ENCODE measurements at places on chromosomes 3 and 15.

DNA sequence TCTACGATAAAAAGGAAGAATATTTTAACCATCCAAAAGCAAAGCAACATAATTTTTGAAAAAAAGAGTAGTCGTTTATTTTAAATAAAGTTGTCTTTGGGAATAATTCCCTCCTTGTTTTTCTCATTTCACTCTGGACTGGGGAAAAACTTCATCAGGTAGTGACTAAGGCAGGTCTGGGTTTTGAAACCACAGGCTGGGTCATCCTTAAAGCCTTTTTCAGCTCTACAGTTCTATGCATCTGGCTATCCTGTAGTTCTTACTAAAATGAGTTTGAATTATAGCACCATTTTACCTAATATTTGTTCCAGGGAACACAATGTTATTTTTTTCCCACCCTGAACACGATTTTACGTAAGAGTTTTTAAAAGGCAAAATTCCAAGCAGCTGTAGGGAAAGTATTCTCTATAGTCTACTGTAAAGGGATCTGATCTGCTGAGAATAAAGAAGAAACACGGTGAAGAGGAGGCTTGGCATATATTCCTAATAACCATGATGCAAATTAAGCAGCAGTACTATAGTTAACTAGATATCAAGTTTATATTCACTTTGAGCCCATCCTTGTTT is 107.7 kb downstream of the OSBPL10 start:
- no peak for DNase-seq

- no peak for DNase-seq
Measured at GRCh38 chr15:100733101-100733842, 130.9 kb downstream of the ASB7 start.

GRCh38 chr15:78195735-78196201 is 38.6 kb downstream of the ACSBG1 start:
- peak; percentile 81 for DNase-seq

- DNase-seq = no peak
Measured at GRCh38 chr15:82548700-82549099, 8.4 kb upstream of the RPS17 start.

GRCh38 chr3:116517308-116517707 is 72.0 kb upstream of the LSAMP start:
- DNase-seq = no peak

- DNase-seq = no peak
Measured at GRCh38 chr3:111692593-111693552, 97.7 kb upstream of the ZBED2 start.
